ENCODE measurements at places on chromosomes 2 and 18.

GRCh38 chr18:78720456-78721237 is 259.0 kb upstream of the SALL3 start:
- no peak for DNase-seq

DNA sequence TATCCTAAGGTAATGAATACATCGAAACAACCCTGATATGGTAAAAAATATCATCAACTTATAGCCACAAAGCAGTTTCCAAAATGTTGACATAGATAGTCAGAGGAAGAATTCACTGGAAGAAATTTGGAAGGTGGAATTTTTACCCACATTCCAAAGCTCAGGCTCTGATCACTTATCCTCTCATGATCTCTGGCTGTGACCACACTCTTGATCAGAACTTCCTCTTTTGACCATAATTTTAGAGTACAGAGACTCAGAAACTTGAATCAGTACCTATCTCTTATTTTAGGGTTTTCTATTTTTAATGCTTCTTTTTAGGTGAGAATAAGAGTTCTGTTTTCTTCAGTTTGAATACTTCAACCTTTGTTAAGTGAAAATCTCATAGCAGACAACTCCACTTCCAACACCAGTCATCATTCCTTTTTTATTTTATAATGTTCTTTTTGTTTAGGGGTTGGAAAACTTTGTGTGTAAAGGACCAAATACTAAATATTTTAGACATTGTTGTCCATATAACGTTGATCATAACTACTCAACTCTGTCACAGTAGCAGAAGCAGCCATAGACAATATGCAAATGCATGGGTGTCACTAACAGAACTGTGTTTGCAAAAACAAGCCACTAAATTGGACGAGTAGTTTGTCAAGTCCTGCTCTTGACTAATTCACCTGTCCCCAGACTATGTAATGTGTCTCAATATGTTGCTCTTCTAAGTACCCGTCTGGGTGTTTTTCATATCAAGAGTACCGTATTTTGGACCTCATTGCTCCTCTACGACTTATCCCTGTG is 891.6 kb upstream of the CRIM1 start:
- no peak for DNase-seq

DNA sequence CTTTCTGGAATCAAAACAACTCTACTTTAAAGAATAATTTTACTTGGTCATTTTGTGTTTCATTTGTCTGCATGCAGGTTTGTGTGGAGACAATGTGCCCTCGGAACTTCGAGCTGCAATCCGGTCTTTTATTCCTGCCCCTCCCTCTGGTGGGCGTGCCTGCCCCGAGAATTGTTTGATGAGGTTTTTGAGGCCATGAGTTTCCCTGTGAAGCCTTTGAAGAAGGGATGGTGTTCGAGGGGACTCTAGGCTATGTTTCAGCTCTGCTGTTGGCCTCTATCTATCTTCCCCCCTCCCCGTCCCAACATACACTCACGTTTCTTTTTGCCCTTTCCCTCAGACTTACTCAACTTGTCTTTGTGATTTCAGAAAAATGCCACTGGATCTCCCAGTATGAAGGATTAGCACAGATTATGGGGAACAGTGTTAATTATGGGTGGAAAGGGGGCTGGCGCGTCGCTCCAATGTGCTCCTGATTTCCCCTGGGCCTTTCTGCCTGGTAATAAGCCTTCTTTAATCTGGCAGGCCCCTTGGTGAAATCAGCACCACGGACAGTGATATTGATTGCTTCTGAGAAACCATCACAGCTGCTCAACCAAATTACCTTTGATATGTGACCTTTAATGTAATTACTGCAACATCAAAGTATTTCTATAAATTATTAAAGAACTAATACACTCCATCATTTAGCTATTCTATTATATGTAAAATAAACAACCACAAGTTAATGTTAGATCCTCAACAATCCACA is 82.2 kb downstream of the CELF4 start:
- no peak for DNase-seq

GRCh38 chr2:96948834-96949520 is 37.4 kb downstream of the FAM178B start:
- DNase-seq = no peak

GRCh38 chr2:240998706-240998994 is 232 bp downstream of the SNED1 start:
- DNase-seq = no peak

DNA sequence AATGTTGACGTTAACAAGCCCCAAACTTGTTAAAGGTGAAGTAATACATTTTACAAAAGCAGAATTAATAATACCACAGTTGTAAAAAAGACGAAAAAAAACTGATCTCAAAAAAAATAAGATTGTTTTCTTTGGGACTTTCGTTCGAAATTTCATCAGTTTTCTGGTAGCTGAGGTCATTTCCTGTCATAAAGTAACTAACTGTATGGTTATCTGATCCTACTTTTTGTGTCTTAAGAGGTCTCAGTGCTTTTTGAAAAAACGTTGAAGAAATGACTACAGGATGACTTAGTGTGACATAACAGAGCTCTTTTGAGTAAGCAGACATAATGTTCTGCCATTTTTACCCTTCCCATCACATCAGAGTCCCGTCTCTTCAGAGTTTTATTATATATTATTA is 79.3 kb downstream of the BIRC6 start:
- DNase-seq = no peak

DNA sequence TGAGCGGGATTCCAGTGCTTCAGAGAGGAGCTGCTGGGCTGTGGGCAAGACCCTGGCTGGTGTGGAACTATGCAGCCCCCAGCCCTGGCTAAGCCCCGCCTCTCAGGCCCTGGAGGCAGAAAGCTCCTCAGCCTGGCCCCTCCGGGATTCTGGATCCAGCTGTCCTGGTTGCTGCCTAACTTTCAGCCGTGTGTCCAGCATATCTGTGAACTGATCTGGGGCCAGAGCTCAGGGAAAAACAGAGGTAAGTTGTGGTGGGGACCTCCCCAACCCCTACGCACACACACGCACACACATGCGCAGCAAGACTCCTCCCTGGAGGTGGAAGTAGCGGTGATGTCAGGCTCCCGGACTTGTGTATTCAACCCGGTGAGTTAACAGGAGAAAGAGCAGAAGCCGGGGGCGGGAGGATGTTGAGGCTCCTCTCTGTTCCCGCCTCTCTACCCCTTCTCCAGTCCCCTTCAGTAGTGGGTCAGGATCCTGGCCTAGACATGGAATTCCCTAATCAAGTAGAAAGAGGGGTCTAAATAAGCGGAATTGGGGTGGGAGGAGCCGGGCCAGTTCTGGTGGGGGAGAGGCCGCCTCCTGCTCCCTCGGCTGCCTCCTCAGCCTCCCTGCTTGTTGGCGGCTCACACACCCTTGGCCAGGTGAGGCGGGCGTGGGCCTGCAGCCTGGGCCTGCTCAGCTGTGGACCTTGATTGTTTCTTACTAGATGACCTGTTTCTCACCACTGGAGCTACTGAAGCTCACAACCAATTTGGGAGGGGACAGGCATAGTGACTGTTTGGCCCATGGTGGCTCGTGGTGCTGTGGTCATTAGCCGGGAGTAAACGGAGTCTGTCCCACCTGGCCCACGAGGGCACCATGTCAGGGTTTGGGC is 33.4 kb downstream of the SIX2 start:
- DNase-seq = no peak

GRCh38 chr18:63161032-63161760 is 158.4 kb downstream of the BCL2 start:
- DNase-seq = no peak

DNA sequence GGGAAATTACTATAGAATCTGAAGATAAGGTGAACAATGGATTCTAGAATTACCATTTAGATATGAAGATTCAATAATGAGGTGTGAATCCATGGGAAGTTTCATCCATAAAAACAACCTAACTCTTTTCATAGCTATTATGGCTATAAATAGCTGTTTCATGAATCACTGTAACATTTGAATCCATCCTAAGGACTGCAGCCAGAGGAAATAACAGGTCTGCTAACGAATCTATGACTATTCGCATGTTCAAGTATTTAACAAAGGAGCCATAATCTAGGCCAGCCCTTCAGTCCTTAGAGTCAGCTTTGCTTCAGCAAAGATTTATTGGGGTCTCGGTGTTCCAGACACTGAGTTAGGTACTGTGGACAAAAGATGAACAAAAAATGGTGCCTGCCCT is 87.1 kb downstream of the MYOM1 start:
- DNase-seq = no peak

DNA sequence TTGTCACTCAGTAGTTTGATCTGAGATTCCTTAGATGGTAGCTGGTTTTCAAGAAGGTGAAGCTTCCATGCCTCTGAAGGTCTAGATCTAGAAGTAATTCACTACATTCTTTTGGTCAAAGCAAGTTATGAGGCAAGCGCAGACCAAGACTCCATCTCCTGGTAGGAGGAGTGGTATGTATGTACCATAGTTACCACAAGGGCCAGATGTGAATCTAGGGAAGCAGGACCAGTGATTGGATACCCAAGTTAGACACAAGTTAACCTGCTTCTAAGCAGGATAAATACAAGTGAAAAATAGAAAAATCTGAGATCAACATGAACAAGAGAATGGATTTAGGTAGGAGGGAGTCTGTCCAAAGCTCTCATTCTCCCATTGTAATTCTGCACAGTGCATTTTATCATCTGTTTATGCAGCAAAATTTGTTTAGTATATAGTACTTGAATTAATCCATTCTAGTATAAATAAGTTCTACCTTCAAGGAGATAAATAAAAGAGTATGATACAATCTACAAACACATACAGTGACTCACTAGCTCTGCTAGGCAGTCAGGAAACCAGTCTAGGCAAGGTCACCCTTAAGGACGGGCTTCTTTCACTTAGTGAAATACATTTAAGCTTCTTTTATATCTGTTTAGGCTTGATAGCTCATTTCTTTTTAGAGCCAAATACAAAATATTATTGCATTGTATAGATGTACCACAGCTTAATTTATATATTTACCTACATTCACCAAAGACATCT is 14.2 kb upstream of the DOCK10 start:
- no peak for DNase-seq

- no peak for DNase-seq
Observed at GRCh38 chr2:160014227-160014626, 48.2 kb downstream of the PLA2R1 start.

GRCh38 chr18:58805467-58806187 is 59.0 kb upstream of the ZNF532 start:
- no peak for DNase-seq

GRCh38 chr2:2714408-2714807 is 383.3 kb upstream of the MYT1L start:
- DNase-seq = no peak

DNA sequence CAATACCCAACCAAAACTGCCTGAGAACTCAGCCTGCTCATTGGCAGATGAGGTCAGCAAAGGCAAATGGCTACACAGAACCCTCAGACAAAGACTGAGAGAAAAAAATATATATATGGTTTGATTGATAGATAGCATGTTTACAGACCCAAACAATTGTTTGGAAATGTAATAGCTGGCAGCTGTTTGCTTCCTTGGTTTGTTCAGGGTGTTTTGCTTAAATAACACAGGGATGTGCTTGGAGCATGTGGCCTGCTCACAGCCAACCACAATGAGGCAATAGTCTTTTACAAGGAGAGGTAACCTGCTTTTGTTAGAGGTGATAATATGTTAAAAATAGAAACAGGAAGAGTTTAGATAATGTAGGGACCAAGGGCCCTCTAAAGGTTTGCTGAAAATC is 84.5 kb downstream of the PDK1 start:
- no peak for DNase-seq

- DNase-seq = no peak
Observed at GRCh38 chr18:79447703-79448367, 52.1 kb downstream of the NFATC1 start.

GRCh38 chr2:238731961-238732360 is 115.9 kb upstream of the TWIST2 start:
- DNase-seq = no peak

DNA sequence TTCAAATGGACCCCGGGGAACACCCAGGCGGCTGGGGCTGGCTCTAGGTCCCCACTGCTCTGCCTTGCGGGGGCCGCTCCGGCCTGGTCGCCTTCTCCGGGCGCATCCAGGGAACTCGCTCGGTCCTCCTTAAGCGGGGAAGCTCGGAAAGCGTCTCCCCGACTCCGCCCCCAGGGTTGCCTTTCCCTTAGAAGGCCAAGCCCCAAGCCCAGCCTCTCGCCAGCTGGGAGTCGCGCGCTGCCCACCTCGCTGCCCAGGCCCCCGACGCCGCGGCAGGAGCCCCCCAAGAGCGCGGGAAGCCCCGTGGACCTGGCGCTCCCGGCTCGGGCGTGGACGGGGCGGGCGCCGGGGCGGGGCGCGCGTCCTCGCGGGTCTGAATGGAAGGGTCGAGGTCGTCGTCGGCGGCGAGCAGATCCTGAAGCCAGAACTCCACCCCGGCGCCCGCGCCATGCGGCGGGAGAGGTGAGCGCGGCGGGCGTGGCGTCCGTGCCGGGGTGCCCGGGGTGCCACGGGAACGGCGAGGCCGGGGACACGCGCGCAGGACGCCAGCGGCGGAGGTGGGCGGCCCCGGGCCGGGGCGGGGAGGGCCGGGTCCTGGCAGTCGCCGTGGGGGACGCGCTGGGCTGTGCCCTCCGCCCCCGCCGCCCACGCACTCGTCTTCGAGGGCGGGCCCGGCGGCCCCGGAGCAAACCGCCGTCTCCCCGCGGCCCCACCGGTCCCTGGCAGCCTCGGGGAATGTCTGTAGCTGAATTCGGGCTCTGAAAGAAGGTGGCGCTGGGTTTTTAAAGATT is at the start of gene BOK:
Gene BOK, plus strand, starts transcription at position 214 of the 791 bp plus-strand sequence. CDS start 739 bp downstream, outside the sequence.
- no peak for DNase-seq

DNA sequence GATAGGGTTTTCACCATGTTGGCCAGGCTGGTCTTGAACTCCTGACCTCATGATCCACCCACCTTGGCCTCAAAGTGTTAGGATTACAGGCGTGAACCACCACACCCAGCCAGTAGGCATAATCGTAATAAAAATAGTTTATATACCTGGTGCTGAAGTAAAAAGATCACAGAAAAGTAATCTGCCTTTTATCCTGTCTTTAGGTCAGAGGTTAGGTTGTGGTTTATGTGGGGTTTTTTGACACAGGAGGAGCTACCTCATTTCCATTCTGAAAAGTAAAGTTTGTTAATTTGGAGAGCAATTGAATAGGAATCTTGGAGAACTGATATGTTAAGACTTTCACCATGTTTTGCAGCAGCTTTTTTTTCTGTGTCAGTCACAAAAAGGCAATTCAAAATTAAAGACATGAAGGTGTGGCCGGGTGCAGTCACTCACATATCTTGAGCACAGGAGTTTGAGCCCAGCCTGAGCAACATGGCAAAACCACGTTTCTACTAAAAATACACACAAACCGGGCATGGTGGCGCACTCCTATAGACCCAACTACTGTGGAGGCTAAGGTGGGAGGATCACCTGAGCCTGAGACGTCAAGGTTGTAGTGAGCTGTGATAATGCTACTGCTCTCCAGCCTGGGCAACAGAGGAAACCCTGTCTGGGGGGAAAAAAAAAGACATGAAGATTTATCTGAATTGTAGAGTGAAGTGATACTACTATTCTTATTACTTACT is 31.5 kb downstream of the CCNT2 start:
- DNase-seq = no peak

- peak; percentile 27 for DNase-seq
Observed at GRCh38 chr2:217789003-217789735, 213.6 kb downstream of the TNS1 start.
